ENCODE measurements at places on chromosomes 3 and 15.

DNA sequence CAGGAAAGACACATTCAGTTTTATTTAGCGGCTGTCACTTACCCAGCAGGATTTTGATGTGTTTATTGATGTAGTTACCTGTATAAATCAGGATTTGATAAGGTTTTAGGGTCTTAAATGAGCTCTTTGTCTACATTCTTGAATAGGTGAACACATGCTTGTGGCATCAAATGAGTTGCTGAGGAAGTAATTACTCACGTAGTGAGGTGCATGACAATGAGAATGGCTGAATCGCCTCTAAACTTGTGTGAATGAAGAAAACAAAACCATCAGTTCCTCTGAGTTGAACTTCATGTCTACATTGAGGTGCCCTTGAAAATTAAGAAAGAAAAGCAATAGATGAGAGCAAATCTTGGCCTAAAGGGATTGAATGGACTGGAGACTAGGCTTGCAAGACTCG is 245.6 kb upstream of the SATB1 start:
- DNase-seq: no peak

- DNase-seq: no peak
Observed at GRCh38 chr3:33718595-33718907, 497 bp upstream of the CLASP2 start.

GRCh38 chr3:15065550-15066007 is 464 bp upstream of the MRPS25 start:
- DNase-seq: no peak

DNA sequence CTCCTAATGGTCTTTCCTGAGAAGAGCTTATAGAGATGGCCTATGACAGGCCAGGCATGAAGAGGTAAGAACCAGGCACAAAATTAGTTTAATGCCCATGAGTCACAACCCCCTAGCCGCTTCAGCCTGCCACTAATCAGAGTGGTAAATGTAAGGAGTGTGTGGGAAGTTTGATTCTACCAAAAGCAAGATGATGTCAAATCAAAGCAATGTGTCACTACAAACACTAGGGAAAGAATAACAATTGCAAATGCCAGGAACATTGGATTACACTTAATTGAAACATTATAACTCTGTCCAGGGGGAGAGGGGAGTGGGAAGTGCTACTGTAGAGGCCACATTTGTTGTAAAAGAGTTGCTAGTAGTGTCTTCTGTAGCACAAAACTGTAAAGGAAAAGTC is 596.6 kb upstream of the AGTR1 start:
- no peak for DNase-seq

DNA sequence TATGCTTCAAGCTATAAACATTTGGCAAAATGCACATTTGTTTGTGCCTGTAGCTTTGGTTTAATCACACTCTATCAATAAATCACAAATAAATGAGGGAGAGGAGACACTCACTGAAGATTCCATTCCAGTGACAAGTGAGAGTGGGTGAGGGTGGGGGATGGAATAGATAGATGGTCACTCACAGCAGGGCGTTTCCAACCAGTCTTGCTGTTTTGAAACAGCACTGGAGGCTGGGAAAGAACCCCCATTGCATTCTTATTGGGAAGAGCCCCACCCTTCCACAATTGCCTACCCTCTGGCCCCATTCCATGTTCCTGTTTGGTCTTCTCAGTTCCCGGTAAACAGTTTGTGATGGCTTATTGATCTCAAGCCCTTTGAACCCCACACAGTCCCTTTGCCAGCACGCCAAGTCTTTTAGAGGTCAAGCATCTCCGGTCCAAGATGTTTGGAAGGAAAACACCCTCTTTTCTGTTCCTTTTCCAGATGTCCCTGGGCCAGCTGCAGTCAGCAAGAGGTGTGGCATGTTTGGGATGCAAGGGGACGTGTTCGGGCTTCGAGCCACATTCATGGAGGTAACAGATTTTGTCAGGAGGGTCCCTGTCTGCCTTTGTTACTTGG is 30.7 kb downstream of the LMCD1 start:
- no peak for DNase-seq

DNA sequence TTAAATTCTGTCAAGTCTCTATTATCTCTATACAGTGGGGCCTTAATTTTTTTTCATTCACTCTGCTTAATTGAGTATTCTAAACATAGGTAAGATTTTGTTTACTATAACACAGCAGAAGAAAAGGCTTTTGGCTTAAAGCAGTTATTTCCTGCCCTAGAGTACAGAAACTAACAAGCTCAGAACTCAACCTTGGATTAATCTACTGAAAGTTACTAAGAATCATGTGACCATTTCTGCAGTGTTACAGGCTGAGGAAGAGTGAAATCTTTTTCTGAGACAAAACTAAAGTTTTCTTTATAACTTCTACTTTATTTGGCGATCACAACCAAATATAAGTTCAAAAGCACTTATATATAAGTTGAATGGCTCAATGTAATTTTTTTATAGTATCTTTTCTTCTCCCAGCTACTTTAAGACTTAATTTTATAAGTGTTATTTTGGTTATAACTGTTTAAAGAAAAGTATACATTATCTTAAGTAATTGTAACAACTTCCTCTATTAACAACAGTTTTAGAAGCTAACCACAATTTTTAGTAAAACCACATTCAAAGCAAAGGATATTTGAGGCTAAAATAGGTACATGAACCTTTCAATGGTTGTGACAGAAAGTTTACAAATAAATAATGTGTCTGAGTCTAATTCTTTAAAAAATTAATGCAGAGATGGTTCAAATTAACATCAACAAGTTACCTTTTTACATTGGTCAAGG is 240.6 kb upstream of the NAALADL2 start:
- no peak for DNase-seq

DNA sequence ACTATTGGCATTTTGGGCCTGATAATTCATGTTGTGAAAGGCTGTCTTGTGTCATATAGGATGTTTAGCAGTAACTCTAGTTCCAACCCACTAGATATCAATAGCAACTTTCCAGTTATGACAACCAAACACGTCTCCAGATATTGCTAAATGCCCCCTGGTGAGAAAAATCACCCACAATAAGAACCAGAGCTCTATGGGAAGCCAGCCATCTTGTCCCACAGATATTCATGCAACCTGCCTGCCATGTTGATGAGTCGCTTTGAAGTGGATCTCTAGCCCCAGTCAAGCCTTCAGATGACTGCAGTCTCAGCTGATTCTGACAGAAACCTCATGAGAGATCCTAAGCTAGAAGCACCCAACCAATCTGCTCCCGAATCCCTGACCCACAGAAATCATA is 5.6 kb upstream of the TNIK start:
- DNase-seq: no peak

DNA sequence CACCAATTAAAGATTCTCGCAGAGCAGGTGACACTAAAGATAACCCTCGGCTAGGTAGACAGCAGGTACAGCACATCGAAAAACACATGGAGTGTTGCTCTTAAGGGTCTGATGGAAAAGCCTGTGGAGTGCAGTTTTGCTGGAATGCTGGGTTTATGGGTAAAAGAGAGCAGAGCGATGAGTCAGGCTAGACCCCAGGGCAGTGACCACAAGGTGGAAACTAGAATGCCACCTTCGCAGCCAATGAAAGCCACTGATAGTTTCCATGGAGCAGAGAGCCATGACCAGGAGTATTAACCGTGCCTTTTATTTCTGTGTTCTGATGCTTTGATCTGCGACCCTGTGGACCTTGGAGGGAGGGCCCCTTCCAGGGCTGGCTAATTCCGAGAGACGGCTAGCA is 149.8 kb downstream of the GABRB3 start:
- no peak for DNase-seq

DNA sequence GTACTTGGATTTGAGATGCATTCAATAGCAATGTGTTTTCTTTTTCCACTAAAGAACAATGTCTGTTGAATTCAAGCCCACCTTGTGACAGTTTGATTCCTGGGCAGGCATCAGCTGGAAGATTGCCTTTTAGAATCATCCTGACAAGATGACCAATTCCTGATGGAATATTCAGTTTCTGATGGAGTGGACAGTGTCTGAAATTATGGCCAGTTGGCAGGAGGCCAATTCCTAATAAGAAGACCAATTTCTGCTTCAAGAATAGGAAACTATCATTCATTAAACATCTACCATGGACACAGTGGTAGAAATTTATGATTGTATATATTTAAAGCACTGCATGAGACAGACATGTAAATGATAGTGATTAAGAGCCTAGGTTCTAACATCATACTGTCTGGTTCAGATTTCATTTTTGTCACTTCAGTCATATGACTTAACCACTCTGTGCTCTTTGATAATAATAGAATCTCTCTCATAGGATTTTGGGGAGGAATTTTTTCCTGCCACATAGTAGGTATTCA is 133.6 kb downstream of the CLSTN2 start:
- DNase-seq: no peak

DNA sequence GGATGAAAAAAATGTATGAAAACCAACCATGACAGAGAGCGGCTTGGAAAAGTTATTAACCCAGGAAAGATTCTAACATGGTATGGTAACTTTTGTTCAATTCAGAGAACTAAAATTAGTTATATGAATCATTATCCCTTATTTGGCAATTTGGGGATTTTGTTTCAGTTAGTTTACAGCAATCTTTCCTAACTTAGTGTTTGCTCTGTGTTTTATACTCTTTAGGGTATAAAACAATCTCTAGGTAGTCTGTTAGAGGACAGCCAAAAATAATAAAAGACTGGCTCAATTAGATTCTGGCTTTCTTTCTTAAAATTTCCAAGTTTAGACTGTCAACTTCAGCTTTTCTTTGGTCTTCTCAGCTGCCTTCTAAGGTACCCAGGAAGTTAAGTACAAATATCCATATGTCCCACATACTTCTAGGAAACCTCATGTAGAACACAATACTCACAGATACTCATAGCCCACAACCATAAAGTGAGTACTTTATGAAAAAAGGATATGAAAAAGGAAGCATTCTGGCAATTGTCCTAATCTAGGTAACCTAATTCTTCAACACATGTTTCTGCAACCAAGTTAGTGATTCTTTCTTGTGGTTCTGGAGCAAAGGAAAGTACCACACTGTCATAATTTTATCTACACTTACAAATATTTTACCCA is 849.3 kb downstream of the ROBO1 start:
- no peak for DNase-seq

DNA sequence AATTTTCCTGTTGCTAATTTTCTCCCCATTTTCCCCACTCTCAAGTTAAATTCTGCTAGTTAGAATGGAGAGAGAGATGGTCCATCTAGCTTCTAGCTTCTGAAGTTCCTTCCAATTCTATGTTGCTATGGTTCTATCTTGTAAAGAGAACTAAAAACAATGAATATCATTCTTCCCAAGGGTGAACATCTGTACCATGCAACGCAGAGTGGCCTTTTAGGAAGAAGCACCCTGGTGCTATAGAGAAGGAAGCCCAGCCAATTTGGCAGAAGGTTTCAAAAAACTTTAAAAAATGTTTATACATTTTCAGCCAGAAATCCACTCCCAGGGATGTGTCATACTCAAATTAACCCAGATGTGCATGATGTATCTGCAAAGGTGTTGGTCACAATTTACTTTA is 149.1 kb downstream of the SEMA6D start:
- DNase-seq: no peak

GRCh38 chr3:114218006-114218405 is 19.4 kb downstream of the ZNF80 start:
- no peak for DNase-seq

DNA sequence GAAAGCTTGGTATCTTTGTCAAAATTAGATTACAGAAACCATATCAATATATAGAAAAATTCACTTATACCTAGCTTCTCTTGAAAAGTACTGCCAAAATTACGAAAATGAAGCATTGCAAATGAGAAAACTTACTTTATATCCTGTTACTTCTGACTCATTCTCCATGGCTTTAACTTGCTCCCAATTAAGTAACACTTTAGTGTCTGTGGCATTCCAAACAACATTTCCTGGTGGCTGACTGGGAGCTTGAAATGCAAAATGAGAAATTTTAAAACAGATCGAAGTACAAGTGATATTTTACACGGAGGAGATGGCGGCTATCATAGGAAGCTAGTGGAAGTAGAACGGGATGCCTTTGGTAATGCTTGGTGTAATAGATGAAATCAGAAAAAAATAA is 347.3 kb downstream of the CNTN3 start:
- DNase-seq: no peak

DNA sequence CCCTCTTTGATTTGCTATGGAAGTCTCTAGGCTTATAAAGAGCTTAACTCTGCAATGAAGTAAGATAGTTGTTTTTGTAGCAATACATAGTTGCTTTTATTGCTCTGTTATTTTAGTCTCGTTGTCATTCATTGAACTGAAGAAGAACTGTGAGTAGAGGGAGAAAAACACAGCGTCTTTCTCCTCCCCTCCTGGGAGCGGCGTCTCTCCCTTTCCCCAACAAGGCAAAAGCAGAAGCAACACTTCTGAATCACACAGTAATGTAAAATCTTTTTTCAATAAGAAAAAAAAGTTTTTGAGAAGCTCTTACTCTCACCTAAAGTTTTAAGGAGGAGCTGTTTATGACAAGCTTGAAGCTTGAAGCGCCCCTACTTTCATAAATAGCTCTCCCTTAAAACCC is 119.3 kb upstream of the SLC7A14 start:
- DNase-seq: no peak

GRCh38 chr15:39191871-39192291 is 389.0 kb upstream of the THBS1 start:
- DNase-seq: no peak

DNA sequence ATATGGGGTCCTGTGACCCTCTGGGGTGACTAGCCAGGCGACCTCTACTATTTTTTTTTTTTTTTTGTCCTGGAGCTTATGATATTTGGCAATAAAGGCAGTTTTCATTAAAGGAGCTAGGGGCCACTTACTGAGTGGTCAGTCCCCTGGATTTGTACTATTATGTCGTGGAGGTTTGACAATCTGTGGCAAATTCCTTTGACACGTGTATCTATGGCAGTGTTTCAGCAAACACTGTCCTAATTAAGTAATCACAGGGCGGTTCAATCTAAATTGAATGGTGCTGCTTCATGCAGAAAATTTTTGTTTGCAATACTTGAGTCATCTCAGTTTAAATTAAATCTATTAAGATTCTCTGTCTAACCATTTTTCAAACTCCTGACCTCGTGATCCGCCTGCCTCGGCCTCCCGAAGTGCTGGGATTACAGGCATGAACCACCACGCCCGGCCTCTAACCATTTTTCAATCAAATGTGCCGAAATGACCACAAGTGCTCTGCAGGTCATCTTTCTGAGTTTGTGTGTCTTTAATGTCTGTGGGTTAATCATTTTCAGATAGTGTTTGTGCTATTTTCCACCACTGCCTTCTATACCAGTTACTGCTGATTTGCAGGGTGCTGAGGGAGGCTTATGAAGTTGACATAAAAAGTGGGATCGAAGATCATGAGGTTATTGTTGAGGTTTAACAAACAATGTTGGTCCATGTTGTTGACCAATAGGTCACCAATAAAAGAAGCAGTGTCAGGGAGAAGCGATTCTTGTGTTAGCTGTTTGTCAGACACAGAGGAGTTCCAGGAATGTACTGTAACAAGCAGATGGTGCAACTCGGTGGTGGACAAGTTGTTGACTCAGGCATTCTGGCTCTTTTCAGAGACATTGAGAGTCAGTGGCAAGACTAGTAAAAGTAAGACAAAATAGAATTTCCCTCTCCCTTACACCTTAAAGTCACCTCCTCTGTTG is 18.6 kb upstream of the SLC2A2 start:
- DNase-seq: no peak

GRCh38 chr15:50810128-50810527 is 44.6 kb upstream of the SPPL2A start:
- no peak for DNase-seq

- DNase-seq: no peak
Observed at GRCh38 chr15:101504373-101504772, 14.9 kb upstream of the PCSK6 start.

- no peak for DNase-seq
Observed at GRCh38 chr3:154011036-154011435, 110.2 kb upstream of the ARHGEF26 start.
